ENCODE measurements at places on chromosomes 11 and 22.
A peak's percentile ranks its signal among the peaks of the same experiment; 100 is the strongest.

DNA sequence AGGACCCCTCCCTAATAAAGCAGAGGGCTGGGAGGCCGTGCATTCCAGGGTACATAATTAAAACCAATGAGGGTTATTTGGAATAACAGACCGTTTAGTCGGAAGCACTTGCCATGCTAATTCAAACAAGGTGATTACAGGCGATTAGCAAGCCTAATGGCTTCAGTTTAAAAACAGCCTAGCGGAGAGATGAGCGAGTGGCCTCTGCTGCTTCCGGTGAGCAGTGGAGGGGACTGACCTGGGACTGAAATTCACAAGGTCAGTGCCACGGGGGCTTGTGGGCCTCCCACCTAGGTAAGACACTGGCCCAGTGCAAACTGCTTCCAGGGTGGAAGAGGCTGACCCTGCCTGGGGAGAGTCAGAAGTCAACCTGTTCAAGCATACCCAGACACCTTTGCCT lies 56.8 kb upstream of the ALX4 start:
- no peak for DNase-seq

- no peak for DNase-seq
These were observed 32.6 kb upstream of the PRAME start for GRCh38 chr22:22591348-22592299.

GRCh38 chr11:104803776-104804175 lies 94.5 kb downstream of the CASP12 start:
- no peak for DNase-seq

GRCh38 chr11:85941380-85941973 lies 86.3 kb downstream of the CCDC83 start:
- DNase-seq, result peak; percentile 14

GRCh38 chr11:121223161-121223560 lies 69.4 kb upstream of the SC5D start:
- DNase-seq, result no peak

GRCh38 chr11:92865352-92865751 lies 104.1 kb upstream of the MTNR1B start:
- no peak for DNase-seq

DNA sequence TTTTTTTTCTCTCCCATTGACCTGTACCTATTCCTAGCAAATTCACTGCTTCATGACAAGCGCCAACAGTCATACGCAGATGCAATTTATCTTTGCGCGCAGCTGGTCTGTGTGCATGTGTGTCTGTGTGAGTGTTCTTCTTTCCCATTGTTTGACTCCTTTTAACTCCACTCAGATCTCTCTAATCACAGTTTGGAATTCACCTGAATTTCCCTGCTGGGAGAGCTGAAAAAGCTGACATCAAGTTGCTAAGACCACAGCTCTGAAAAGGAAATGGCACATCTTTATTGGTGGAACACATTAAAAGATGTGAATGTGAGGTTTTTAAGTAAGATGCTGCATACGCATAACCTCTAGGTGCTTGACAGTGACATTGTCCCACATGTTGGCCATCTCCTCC lies 187.4 kb upstream of the MTMR2 start:
- no peak for DNase-seq

Data from NCI-H510A (cell line).